Placental pericyte (primary cell): ENCODE measurements at places on chromosomes 11 and 22. TPM values are rescaled to one million over a fixed set of nuclear protein-coding genes. Genes with fewer than 3 reads are reported as not detected.

Gene C11orf52
- not detected in 2 replicates for total RNA-seq

Gene HOATZ
- total RNA-seq: not detected in 2 replicates

Gene ART1
- total RNA-seq: not detected in 2 replicates

Gene TBX10
- not detected in 2 replicates for total RNA-seq

Gene VEGFB
- total RNA-seq: 29.3 and 57.1 TPM in 2 replicates

Gene FOLR2
- not detected in 2 replicates for total RNA-seq
